Activated T-cell treated with anti-CD3 and anti-CD28 coated beads, Interleukin-2, amount 50 U/mL, for 1 hour (primary cell): ENCODE measurements at places on chromosomes 16 and 17.

DNA sequence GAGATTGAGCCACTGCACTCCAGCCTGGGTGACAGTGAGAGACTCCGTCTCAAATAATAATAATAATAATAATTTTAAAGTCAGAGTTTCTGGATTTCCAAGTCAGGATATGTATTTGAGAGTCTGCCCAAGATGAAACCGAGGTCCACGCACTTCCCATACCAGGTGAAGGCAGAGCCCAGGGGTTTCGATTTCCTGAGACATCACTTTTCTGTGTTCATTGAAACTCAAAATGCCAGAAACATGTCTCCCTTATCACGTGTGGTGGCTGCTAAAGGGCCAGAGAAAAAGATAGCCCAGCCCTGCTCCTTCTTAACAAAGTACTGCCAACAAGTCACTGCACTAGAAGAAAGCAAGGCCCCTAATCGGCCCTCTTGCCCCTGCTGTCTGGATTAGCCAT, 9.8 kb upstream of the RNF157 start:
- DNase-seq = no peak

- DNase-seq = no peak
These were observed 27.3 kb downstream of the RNF213 start for GRCh38 chr17:80287806-80288567.

GRCh38 chr16:71369494-71369893, 11.0 kb downstream of the CALB2 start:
- no peak for DNase-seq

- DNase-seq = no peak
These were observed 22.0 kb downstream of the C16orf87 start for GRCh38 chr16:46808997-46809396.

GRCh38 chr16:74321356-74321755, 24.7 kb downstream of the PSMD7 start:
- DNase-seq = no peak

GRCh38 chr16:83599789-83600462, 207.9 kb upstream of the HSBP1 start:
- no peak for DNase-seq
